SK-N-SH (cell line): ENCODE measurements at places on chromosomes 2 and 18.

DNA sequence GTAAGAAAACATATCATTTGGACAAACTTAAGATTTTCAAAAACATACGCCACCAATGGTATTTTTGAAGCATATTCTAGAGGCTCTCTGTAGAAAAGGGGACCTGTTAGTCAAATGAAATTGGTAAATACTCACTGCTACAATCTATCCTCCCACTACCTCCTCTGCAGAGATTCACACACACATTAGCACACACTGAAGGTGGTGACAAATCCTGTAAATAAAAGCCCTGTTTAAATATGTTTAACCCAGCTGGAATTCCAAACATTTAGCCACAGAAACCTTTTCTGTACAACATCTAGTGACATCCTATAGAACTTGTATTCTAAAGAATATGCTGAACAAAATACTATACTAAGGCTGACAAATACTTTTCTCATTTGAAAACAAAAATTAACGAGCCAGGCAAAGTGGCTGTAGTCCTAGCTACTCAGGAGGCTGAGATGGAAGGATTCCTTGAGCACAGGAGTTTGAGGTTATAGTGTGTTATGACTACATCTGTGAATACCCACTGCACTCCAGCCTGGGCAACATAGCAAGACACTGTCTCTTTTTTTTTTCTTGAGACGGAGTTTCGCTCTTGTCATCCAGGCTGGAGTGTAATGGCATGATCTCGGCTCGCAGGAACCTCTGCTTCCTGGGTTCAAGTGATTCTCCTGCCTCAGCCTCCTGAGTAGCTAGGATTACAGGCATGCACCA is 25.9 kb downstream of the ALS2 start:
- DNase-seq, result no peak

DNA sequence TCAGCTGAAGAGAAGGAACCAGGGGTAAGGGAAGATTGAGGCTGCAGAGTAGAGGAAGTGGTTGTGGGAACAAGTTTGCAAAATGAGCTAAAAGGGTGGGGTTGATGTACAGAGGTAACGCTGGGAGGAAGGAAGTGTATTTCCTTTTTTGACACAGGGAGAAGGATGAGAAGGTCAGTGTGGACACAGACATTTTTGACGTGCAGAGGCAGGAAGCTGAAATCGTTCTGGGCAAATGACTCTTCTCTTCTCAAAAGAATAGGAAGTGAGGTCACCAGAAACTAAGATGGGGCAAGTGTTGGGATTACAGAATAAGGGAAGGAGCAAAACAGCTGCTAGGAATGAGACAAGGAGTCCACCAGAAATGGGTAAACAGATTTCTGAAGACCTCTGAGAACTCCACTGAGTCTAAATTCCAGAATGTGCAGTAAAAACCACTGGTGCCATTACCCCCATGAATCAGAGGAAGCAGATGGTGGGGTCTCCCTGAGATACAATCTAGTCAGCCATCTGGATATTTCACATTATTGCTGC is 20.0 kb upstream of the RNF149 start:
- no peak for DNase-seq

DNA sequence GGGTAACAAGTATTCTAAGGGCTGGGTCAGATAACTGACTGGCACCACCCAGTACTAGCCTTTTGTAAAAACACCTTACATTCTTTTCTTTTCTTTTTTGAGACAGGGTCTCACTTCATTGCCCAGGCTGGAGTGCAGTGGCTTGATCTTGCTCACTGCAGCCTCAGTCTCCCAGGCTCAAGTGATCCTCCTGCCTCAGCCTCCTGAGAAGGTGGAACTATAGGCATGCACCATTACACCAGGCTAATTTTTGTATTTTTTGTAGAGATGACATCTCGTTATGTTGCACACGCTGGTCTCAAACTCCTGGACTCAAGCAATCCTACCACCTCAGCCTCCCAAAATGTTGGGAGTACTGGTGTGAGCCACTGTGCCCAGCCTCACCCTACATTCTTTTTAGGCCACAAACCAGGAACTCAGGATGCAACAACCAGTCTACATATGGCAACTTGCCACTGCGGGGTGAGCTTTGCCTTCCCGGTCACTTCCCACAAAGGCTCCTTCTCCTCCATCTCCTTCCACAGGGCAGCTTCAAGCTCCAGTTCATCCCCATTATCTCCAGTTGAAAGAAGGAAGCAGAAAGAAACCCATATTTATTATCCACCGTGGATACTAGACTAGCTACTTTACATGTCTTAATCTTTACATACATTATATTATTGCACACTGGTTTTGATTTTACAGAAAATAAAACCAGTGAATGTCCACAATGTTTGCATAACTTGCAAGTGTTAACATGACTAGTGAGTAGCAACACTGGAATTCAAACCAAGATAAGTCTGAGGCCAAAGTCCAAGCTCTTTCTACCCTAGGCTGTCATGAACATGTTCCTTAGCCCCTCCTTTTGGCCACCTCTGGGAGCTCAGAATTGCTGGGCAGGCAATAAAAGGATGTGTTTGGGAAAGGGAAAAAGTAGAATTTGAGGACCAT is 23.7 kb upstream of the AP1S3 start:
- no peak for DNase-seq

DNA sequence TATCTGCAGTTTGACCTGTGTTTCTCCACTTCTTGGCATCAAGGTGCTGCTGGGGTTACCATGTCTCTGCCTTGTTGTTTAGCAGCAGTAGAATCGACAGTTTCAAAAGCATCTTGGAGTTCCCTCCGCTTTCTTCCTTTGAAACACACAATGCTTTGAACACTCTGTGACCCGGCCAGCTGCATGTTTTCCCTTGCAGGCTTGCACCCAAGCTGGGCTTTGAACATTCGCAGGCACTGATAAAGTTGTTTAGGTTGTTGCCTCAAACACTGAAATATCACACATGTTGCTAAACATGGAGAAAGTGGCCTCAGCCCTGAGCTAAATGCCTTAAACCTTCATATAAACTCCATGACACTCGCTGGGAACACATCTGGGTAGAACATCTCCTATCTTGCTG is 251.7 kb downstream of the TSN start:
- no peak for DNase-seq

GRCh38 chr2:225948903-225949302 is 549.4 kb downstream of the NYAP2 start:
- DNase-seq, result no peak

DNA sequence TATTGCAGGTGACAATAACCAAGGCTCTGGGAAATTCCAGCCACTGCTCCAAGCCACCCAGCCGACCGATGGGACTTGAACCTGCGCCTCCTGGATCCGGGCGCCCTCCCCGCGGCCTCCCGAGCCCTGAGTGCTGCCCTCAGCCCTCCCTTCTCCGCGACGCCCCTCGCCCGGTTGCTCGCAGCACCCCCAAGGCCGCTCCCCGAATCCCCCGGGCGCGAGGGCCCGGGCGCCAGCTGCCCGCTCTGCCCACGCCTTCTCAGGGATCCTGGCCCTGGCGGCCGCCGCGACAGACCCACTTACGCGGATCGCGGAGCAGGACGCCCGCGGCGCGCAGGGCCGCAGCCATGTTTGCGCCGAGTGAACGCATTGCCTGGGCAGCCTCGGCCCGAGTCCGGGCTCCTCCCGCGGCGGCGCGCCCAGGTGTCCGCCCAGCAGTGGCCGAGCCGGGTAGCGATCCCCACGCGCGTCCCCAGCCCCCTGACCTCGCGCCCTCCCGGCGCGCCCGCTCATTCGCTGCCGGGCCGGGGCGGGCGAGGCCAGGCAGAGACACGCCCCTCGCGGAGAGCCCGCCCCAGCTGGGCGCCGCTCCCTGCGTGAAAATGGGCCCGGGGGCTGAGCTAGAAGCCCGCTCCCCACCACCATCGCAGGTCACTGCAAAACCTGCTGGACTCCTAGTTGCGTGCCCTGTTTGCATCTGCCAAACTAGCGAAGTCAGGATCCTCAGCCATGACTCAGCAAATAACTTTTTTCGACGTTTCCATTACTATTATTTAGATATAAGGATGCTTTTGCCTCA is at the start of gene FECH:
Gene FECH, minus strand, starts transcription at position 452 of the 799 bp plus-strand sequence. Its CDS starts 82 bp downstream, at position 370.
- DNase-seq, result peak; percentile 94

DNA sequence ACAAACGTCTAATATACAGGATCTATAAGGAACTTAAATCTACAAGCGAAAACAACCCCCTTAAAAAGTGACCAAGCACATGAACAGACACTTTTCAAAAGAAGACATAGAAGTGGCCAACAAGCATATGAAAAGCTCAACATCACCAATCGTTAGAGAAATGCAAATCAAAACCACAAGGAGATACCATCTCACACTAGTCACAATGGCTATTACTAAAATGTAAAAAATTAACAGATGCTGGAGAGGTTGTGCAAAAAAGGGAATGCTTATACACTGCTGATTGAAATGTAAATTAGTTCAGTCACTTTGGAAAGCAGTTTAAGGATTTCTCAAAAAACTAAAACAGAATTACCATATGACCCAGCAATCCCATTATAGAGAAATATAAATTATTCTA is 1148.5 kb upstream of the FAM98A start:
- no peak for DNase-seq

DNA sequence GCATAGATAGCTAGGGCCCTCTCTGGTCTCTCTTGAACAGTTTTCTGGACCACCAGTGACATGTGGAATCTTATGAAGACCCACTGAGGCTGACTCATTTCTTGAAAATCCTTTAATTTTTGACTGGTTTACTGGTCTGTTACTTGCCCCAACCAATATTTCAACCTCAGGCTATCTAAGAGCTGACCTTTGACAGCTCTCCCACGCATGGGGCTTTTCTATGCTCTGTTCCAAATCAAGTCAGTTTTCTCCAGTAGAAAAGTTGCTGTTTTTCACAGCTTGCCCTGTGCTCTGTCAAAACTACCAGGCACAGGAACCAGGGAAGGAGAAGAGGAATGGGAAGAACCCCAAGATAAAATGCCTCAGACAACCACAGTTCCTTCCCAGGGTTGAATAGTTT is 46.0 kb upstream of the MTIF2 start:
- no peak for DNase-seq

DNA sequence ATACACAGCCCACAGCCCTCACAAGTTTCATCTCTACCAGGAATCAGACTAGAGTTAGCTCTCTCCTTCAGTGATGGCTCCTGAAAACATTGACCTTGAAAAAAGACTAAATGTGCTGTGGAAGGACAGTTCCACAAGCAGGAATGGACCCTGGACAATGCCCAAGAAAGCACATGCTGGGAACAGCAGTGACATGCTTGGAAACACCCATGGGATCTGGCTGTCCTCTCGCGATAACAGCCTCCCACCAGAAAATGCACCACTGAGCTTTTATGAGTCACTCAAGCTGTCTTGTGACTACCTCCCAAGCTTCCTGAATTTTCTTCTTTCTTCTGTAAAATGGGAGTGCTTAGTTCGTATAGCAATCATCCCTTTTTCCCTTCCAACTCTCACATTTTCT is 269.2 kb downstream of the LRATD1 start:
- DNase-seq, result no peak

DNA sequence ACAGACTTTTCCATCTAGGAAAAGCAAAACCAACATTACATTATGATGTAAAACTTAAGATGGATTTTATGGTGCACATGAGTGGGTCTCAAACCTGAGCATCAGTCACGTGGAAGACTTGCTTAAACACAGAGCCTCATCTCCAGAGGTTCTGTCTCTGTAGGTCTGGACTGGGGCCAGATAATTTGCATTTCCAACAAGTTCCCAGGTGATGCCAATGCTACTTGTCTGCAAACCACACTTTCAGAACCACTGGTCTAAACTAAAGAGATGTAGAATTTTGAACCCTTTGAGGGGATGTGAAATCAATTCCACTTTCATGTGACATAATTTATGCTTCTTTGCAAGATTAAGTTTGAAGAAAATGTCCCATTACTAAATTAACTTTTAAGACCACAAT is 522.8 kb downstream of the MBD2 start:
- no peak for DNase-seq

DNA sequence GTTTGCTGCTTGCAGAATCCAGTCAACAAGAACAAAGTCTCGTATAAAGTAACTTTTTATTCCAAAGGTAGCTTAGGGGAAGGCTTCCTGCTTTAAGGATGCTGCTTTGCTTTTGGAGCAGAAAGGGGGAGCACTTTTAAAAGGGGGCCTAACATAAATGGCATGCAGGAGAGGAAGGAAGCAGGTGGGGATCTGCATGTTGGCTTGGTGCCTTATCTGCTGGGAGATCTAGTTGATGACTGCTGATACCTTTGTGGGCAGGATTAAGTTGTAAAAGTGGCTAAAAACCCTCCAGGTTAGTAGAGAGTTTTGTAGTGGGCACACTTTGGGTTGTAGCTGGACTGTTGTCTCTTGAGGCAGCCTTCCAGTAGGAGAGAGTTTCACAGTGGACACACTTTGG is 22.5 kb downstream of the UBR3 start:
- DNase-seq, result no peak
